ENCODE measurements at places on chromosomes 2 and 18.

DNA sequence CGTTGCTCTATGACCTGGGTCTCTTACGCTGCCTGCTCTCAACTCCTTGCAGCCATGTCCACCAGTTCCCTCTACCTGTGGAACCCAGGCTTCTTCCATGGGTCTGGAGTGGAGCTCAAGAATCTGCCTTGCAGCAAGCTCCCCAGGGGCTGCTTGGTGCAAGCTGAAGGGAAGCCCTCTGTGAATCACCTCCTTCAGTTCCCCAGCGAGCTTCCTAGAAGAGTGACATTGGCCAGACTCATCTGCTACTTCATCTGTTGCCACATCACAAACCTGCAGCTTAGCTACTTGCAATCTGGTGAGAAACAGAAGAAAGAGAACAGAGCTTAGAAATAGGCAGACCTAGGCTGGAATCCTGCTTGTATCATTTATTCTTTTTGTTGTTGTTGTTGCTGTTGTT is 9.8 kb upstream of the EFR3B start:
- no peak for DNase-seq

GRCh38 chr2:155733091-155733853 is 599.2 kb downstream of the NR4A2 start:
- DNase-seq = no peak

- no peak for DNase-seq
These were observed 456.9 kb upstream of the TNP1 start for GRCh38 chr2:217316743-217317142.

DNA sequence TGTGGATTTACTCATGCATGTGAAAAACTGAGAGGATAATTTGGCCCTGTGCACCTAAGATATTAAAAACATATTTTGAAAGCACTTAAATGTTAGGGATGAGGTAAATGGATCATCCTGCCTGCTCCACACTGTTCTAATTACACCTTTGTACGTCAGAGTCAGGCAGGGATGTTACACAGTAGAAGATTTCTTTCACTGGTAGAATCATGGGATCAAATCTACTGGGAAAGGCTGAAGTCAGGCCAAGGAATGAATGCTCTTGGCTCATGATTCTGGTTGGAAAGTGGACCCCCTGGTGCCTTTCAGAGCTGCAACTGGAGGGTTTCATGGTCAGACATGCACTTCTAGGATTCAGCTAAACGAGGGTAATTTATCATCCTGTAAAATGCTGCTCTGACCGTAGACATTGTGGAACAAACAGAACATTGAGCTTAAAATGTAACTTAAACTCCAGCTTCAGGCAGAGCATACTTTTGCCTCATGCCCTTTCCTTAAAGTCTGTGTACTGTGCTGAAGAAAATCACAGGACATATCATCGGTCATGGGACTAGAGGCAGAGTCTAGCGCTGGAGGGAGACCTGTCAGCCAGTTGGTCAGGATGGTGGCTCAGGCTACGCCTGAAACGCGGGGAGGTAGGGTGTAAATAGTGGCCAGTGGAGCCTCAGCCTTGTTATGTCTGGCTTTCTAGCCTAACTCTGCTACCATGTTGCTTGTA is 4.9 kb downstream of the KCNE4 start:
- no peak for DNase-seq

- no peak for DNase-seq
These were observed 47.2 kb upstream of the CCDC141 start for GRCh38 chr2:179097131-179097530.

- peak; percentile 45 for DNase-seq
These were observed 82.6 kb downstream of the PKP4 start for GRCh38 chr2:158539176-158540005.

DNA sequence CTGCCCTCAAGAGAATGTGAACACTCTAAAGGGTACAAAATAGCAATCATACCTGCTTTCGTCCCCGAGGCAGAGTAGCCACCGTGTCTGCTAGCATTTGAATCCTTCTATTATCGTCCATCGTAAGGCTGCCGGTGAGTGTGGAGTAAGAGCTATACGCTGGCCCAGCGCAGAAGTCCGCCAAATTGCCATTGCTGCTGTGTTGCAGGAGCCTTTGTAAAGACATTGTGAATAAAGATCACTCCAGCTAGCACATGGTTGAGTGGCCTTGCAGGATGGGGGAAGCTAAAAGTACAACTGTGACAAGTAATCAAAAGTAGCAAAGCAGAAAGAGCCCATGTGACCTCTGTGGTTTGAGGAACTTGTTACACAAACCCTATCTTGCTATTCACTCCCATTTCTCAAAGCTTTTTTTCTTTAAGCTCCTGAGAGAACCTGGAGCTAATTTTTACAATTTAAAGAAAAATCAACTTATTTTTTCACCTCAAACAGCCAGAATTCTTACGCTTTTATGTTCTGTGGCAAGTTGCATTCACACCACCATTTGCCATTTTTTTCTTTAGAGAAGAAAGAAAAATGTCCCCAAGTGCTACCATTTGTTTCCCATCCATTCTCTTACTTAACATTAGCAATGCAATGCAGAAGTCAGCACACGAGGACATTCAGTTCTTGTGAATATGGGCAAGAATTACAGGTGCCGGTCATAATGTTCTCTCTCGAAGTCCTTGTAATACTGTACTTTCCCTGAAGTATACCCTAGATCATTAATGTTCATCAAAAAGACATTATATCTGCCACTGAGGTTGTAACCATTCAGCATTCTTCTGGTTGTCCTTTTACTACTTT is at the start of gene CYTIP:
Gene CYTIP (minus strand): TSS at position 295 of the 846 bp plus-strand sequence. CDS start 69 bp downstream, at position 226.
- no peak for DNase-seq

DNA sequence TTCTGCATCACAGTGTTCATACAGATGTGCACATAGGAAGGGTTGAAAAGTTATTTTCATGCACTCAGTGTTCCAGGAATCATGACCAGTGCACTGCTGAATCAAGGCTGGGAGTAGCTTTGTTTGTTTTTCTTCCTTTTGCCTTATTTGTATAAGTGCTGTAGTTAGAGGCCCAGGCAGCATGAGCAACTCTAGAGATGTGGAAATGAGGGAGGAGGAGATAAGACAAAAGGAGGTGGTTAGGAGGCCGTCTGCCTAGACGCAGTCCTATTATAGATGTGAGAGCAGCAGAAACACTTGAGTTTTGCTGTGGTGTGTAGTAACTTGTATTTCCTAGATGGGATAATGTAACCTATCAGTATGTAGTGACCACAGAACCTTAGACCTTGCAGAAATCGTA is 264.3 kb upstream of the RASGRP3 start:
- DNase-seq = no peak

GRCh38 chr18:72652990-72653593 is 109.0 kb upstream of the CBLN2 start:
- no peak for DNase-seq

DNA sequence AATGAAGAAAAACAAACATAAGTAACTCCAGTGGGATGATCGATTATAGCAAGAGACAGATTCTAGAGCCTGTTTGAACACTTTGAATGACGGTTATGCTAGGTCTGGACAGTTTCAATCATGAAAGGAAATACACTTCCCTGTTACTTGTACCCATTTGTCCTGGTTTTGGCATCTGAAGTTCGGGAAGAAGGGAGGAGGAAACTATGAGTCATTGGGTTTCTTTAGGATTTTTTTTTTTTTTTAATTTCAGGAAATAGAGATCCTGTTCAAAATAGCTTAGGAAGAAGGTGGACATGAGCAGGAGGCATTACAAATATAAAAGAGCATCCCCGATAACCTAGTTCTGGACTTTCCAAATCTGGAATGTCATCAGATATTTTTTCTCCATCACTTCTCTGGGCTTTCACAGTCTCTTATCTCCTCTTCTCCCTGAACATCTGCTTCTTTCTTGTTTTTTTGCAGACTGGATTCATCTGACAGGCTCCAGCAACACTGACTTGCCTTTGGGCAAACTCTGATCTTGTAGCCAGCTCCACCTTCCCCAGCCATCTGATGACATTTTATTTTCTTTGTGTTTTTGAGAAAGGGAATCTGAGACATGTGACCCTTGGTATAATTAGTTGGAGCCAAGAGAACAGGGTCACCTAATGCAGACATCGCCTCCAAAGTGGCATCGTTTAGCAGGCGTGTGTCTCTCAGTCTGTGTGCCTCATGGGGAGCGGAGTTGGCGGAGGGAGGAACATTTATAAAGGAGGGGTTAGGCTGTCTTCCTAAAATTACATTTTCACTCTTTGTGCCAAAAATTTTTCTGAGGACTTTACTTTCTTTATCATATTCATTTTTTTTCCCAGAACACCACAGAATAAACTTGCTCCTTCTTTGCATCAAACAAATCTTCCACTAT is 195.3 kb upstream of the EPHA4 start:
- no peak for DNase-seq

DNA sequence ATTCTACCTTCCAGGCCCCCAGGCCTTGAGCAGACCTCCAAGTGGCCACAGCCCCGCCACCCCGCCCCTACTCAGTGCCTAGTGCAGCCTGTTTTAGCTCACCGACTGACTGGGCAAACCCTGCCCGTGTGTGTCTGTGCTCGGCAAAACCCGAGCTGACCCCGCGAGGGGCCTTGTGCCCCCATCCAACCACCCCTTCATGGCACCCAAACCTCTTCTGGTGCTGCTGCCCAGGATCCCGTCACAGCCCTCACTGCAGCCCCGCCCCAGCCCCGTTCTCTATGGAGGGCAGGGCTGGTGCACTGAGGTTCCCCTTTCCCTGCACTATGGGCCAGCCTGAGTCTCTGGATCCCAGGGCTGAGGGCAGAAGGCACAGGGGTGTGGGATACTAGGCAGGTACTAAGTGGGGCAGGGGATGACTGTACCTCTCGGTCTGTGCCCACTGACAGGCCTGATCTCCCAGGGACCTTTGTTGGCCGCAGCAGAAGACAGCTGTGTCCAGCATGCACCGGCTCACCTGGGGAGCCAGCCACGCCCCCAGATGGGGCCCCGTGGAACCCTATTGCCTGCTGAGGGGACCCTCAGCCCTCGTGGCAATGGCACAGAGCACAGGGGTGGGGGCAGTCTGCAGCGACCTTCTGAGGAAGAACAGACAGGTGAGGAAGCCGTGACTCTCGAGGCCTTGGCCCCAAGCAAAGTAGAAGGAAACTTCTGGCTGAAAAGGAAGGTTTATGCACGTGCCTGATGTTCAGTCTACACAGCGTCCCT is 69.9 kb upstream of the OTOS start:
- DNase-seq = no peak

- DNase-seq = no peak
These were observed 10.6 kb downstream of the SCN3A start for GRCh38 chr2:165193178-165193777.

DNA sequence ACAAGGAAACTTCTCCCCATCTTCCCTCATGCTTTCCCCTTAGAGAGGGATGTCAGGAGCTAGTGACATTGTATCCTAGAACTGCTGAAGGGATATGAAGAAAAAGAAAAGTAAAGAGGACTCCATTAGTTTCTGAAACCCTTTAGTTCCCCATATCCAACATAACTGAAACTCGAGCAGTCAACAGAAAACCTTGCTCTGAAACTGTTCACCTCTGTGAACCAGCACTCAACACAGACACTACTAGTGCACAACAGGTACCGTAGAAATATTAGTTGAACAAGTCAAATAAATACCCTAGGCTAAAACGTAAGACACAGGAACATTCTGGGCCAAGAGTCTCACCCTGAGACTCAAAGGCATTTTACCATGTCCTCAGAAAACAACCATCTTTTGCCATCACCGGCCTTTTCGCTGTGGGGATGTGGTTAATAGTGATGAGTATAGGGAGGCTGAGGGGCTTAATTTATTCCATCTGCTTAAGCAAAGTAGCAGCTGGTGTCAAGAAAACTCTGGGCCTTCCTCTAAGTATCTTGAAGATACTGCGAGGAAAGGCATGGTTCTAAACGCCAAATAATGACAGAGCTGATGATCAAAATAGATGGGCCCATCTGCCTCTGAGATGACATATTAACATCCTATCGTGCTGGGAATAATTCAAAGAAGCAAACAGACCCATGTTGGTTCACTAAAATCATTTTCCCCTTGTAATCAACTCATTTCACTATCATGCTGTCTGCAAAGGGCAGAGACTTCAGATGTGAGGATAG is 156.8 kb downstream of the STK39 start:
- DNase-seq = no peak

- DNase-seq = no peak
These were observed 260.6 kb downstream of the PAX3 start for GRCh38 chr2:222038067-222038802.

DNA sequence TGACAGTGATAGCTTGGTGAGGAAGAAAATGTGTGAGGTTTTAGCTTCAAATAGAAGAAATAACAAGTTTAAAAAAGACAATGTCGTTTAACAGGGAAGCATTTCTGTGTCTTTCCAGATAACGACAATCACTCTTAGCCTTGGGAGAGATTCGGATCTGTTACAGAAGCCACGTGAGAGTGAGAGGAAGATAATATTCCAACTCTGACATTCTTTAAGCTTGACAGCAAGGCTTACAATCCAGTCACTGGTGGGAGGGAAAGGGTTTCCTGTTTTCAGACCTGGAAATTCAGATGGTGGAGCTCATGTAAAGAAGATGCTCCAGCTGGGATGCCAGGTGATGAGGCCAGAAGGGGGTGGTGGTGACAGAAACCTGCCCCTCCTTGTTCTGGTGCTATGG is 30.8 kb downstream of the FBXO48 start:
- DNase-seq = no peak

DNA sequence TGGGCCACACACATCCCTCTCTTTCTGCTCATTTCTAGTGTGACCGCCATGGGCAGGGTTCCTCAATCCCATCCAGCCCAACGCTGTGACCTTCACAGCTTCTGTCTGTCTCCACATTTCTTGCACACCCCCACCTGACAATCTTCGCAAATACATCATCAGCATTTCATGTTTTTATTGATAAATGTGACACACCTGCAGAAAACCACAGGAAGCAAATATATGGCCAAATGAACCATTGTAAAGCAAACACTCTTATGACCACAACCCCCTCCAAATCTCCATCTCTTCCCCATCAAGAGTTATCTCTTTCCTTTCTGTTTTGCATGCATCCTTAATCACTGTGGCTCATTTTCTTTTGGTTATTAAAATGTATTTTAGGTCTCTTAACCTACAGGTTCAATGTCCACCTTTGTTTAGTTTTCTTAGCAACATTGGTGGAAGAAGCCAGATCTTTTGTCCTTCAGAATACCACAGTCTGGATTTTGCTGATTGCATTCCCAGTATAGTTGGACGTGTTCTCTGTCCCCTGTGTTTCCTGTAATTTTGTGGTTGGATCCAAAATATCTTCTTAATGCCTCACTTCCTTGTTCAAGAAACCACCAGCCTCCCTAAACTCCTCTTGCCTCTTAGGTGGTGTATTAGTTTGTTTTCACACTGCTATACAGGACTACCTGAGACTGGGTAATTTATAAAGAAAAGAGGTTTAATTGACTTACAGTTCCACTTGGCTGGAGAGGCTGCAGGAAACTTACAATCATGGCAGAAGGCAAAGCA is 9.8 kb upstream of the NCK2 start:
- DNase-seq = no peak

DNA sequence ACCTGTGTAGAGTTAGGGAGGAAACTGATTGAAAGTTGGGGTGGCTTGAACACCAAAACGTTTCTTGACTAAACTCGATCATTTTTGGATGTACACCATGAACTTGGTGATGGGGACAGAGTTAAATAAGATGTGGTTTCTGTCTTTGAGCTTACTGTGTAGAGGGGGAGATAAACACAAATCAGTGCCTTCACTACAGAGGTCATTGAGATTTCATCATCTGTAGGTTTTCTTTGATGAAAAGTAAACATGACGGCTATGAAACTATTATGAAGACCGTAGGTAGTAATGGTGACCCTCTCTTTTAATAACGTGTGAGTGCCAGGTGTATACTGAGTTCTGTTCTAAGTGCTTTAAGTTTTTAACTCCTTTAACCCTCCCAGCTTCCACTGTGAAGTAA is 6.5 kb downstream of the LCLAT1 start:
- no peak for DNase-seq

GRCh38 chr2:204172145-204172600 is 235.6 kb downstream of the ICOS start:
- no peak for DNase-seq

- DNase-seq = no peak
These were observed 160.7 kb downstream of the NDUFA10 start for GRCh38 chr2:239864247-239865058.
